ENCODE measurements at places on chromosomes 3 and 15.

GRCh38 chr15:74817370-74817737 is 4.7 kb downstream of the LMAN1L start:
- no peak for DNase-seq

DNA sequence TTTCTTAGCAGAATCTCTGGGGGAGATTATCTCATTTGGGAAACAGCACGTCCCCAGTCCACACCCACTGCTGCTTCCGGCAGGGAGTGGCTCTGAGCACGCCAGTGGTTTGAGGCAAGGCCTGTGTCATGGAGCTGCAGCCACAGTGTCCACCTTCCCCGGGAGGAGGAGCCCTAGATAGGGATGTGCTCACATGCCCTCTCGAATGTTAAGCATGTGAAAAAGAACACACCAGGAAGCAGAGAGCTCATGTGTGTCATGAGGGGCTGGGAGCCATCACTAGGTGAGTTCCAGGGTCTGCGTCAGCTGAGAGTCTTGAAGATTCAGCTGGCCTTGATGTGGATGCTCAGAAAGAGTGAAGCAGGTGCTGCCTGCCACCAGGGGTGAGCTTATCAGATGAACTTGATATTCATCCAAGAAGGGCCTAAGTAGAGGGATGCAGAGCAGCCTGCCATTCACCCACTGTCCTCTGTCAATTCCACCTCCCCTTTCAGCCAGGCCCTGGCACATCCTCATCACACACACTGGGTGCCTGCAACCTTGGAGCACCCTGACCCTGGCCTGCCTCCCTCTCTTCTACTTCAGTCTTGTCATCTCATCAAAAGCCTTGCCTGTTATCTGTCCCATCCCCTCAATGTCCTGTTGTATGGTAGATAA is 16.3 kb downstream of the ITGA11 start:
- DNase-seq, result no peak

GRCh38 chr15:71329041-71329440 is 213.8 kb downstream of the THSD4 start:
- no peak for DNase-seq

- DNase-seq, result no peak
Measured at GRCh38 chr3:151792411-151792810, 21.5 kb upstream of the AADAC start.

GRCh38 chr15:55775316-55775715 is 32.4 kb upstream of the PRTG start:
- no peak for DNase-seq

- peak; percentile 93 for DNase-seq
Measured at GRCh38 chr3:43105596-43106292, at the start of gene POMGNT2. TSS of gene POMGNT2 (minus strand) at chr3:43106079. CDS start at chr3:43081431, 24,648 bp downstream.

- DNase-seq, result no peak
Measured at GRCh38 chr3:125069968-125070745, 14.4 kb upstream of the HEG1 start.

GRCh38 chr3:183537295-183537730 is 18.2 kb downstream of the KLHL6 start:
- peak; percentile 97 for DNase-seq

DNA sequence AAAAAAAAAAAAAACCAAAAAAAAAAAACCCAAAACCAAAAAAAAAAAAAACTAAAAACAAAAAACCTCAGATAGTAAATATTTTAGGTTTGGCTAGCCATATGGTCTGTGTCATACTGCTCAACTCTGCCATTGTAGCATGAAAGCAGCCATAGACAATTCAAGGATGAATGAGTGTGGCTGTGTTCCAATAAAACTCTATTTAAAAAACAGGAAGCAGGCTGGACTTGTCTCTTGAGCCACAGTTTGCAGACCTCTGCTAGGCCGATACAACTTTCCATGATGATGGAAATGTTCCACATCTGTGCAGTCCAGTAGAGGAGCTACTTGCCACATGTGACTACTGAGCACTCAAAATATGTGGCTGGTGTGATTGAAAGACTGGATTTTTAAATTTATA is 11.1 kb downstream of the EFCAB12 start:
- DNase-seq, result no peak

DNA sequence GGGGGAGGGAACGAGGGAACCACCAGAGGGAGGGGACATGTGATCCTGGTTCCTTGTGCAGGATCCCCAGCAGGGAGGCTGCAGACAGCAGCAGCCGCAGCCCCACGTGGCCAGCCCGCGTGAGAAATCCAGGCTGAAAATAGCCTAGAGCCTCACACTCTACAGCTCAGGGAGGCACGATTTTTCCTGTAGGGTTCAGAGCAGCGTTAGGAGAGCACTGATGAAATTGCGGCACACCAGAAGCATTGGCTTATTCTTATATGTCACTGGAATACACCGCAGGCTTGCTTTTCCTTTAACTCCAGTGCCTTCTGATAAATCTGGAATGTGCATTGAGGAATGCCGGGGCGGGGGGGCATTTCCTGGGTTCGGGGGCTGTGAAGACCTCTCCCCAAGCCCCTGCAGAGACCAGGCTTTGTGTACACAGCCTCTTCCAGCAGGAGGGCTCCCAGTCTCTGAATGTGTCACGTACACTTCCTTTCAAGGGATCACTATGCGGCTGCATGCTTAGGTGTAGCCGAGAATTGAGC is 193.0 kb downstream of the ATP10A start:
- DNase-seq, result peak; percentile 13

All from suppressor macrophage treated with lipopolysaccharide for 4 hours (primary cell).